T-helper 1 cell treated with Interleukin-12 subunit alpha and Interleukin-12 subunit beta and Interleukin-4 antibody, amounts not matched to agents 30 ng/mL and 1 ng/mL, for 36 hours (primary cell): ENCODE measurements at places on chromosomes 5 and 9. TPM values are rescaled to one million over a fixed set of nuclear protein-coding genes. Genes with fewer than 3 reads are reported as not detected.

Gene TMEM174
- total RNA-seq, result not detected in 2 replicates

Gene PTPN3
- total RNA-seq, result 2.1 and 2.8 TPM in 2 replicates

Gene CYSTM1
- total RNA-seq, result 14.8 and 15.2 TPM in 2 replicates

Gene ARSI
- not detected in 2 replicates for total RNA-seq

Gene MVB12B
- 7.7 and 9.1 TPM in 2 replicates for total RNA-seq

Gene ARL15
- 13.1 and 14.4 TPM in 2 replicates for total RNA-seq

Gene RMRP
- total RNA-seq, result 4,811 and 5,239 TPM in 2 replicates

Gene STK10
- 223 and 226 TPM in 2 replicates for total RNA-seq

Gene IL4
- 12.7 and 12.8 TPM in 2 replicates for total RNA-seq

Gene IFNB1
- total RNA-seq, result not detected in 2 replicates

Gene DOLPP1
- 19.0 and 21.5 TPM in 2 replicates for total RNA-seq

Gene TRIM7
- total RNA-seq, result 0.32 and 0.56 TPM in 2 replicates

Gene PHF24
- total RNA-seq, result not detected in 2 replicates

Gene BASP1
- 0.98 and 1.0 TPM in 2 replicates for total RNA-seq

Gene ENTREP1
- total RNA-seq, result not detected in 2 replicates

Gene BNC2
- total RNA-seq, result not detected in 2 replicates

Gene TIGD6
- 2.2 and 2.5 TPM in 2 replicates for total RNA-seq

Gene FOXD4
- total RNA-seq, result 0.20 TPM in 1 of 2 replicates, not detected in the other

Gene CENPK
- total RNA-seq, result 74.4 and 77.8 TPM in 2 replicates

Gene ATP10B
- not detected in 2 replicates for total RNA-seq

Gene NR5A1
- not detected in 2 replicates for total RNA-seq

Gene ADGRD2
- not detected in 2 replicates for total RNA-seq

Gene ZNF454
- not detected in 2 replicates for total RNA-seq

Gene TSSK1B
- total RNA-seq, result not detected in 2 replicates

Gene AIF1L
- 0.10 TPM in 2 replicates for total RNA-seq

Gene RANBP17
- not detected in 2 replicates for total RNA-seq

Gene ERCC8
- 9.1 and 10.9 TPM in 2 replicates for total RNA-seq

Gene RGS3
- 31.2 and 35.9 TPM in 2 replicates for total RNA-seq

Gene ASPN
- not detected in 2 replicates for total RNA-seq

Gene TAF1L
- 0.02 TPM in 1 of 2 replicates, not detected in the other for total RNA-seq

Gene ACOT12
- not detected in 2 replicates for total RNA-seq

Gene LSM11
- total RNA-seq, result 4.6 TPM in 2 replicates

Gene PCSK1
- total RNA-seq, result not detected in 2 replicates

Gene TSLP
- 0.15 and 0.29 TPM in 2 replicates for total RNA-seq

Gene POU4F3
- total RNA-seq, result 0.15 TPM in 1 of 2 replicates, not detected in the other

Gene PCDHGA7
- total RNA-seq, result 0.15 and 0.24 TPM in 2 replicates

Gene BHMT
- total RNA-seq, result not detected in 2 replicates

Gene PTCH1
- total RNA-seq, result 8.4 and 10.0 TPM in 2 replicates

Gene CXCL14
- not detected in 2 replicates for total RNA-seq

Gene CARTPT
- total RNA-seq, result not detected in 2 replicates
